ENCODE measurements at places on chromosomes 12 and 14.

DNA sequence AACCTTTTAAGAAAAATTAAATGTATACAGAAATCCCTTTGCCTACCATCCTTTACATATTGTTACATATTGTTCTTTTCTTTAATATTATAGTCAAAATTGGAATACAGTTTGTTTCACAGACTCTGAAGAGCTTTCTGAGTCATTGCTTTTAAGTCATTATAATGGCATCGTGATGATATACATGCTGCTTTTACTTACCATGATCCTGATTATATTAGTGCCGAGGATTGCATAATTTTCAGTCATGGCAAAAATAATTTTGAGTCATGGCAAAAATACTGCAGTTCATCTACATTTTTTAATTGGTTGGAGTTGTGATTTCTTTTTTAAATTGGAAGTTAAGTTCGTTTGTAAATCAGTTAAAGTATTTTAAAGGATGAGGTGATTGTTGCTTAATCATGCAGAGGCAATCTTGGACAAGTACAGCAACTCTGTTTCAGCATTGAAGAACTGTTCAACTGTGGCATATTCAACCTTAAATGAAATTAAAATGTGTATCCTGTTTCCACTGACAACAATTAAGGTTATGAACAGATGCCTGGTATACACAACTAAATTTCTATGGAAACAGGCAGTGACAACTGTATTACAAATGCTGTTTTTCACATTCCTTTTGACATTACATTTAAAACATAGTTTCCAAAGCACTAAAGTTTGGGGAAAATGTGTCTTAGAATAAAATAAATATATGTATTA lies 142.3 kb downstream of the PCNX1 start:
- DNase-seq, result no peak

DNA sequence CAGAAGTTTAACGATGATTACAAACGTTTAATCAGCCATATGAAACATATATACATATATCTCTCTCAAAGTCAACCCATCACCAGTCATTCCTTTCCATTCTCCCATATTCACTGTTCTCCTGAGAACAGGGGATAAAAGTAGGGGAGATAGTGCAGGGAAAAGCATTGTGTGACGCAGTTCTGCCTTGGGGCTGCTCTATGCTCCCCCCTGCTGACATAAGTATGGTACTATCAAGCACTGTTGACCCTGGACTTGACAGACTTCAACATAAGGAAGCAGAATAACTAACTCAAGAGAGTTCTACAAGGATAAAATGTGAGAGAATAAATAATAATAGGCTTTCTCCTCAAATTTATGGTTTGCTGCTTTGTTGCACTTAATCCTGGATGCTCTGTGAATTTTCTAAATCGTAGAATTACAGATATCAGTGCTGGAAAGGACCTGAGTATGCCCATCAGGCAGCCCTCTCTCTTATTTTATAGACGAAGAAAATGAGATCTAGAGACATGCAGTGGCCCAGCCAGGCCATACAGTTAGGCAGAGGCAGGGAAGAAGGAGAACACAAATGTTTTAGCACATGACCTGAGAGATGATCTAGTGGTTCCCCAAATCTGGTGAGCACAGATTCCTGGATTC lies 87.2 kb downstream of the SCN8A start:
- DNase-seq, result peak; percentile 44

GRCh38 chr14:33851931-33852330 lies 98.9 kb downstream of the EGLN3 start:
- DNase-seq, result no peak

- no peak for DNase-seq
Measured at GRCh38 chr12:5154091-5154490, 110.4 kb downstream of the KCNA5 start.

DNA sequence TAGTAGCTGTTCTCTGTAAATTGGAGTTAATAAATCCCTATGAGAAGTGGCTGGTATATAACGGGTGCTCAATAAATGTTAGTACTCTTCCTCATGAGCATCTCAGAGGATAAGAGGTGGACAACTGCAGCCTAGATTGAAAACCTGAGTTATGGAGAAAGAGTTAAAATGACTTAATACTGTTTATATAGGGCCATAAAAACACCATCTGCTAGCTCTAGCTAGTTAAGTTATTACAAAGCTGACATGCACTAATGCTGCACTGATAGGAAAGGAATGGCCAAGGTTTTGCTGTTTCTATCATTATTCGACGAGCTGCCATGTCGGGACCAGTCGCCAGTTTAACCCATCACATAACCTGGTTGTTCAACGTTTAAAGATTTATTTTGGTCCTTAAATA lies 72.0 kb upstream of the SEL1L start:
- DNase-seq, result no peak

GRCh38 chr12:46402451-46402850 lies 29.9 kb upstream of the SLC38A2 start:
- DNase-seq, result no peak

DNA sequence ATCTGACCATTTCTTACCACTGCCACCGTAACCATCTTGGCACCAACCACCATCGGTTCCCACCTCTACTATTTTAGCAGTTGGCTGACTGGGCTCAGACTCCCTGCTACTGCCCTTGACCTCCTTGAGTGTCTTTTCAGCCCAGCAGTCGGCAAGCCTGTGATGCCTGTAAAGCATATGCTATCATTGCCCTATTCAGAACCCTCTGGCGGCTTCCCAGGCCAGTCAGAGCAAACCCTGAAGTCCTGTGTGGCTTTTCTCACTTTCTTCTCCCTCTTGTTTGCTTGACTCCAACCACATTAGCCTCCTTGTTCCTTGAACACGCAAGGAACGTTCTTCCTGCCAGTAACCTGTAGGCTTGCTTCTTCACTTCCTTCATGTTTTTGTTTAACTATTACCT lies 6.2 kb downstream of the IRAK3 start:
- DNase-seq, result no peak

All from brain microvascular endothelial cell (primary cell).